ENCODE measurements at places on chromosomes 7 and 10. TPM values are rescaled to one million over a fixed set of nuclear protein-coding genes. Genes with fewer than 3 reads are reported as not detected.

GRCh38 chr7:115889669-115889984 lies 140.9 kb downstream of the TFEC start:
- H3K36me3 ChIP-seq: no peaks in the 10 kb centered on the region
- no peak overlapping the region for H3K4me3 ChIP-seq
- H3K4me1 ChIP-seq: no peaks in the 10 kb centered on the region
- H3K27ac ChIP-seq: no peak overlapping the region
- no peak for DNase-seq

- no peak for DNase-seq
- H3K27me3 ChIP-seq: no peaks in the 10 kb centered on the region
- no peaks in the 10 kb centered on the region for H3K36me3 ChIP-seq
- no peak overlapping the region for H3K27ac ChIP-seq
- no peaks in the 10 kb centered on the region for H3K4me1 ChIP-seq
These were observed 1321.5 kb downstream of the XPNPEP1 start for GRCh38 chr10:108601851-108602250.

GRCh38 chr7:74061840-74062539 lies 21.6 kb upstream of the LIMK1 start:
- peaks cover 3% of the 10 kb centered on the region for H3K27me3 ChIP-seq
- peak; percentile 93 for DNase-seq
- no peaks in the 10 kb centered on the region for H3K36me3 ChIP-seq
- peak overlapping the region; percentile 68 for H3K27ac ChIP-seq
- peaks cover 4% of the 10 kb centered on the region for H3K4me1 ChIP-seq
- no peak overlapping the region for H3K4me3 ChIP-seq

GRCh38 chr10:47253651-47254375 lies 46.2 kb upstream of the GDF10 start:
- DNase-seq: no peak
- no peaks in the 10 kb centered on the region for H3K27me3 ChIP-seq
- no peak overlapping the region for H3K27ac ChIP-seq
- no peaks in the 10 kb centered on the region for H3K4me1 ChIP-seq
- H3K4me3 ChIP-seq: no peak overlapping the region

DNA sequence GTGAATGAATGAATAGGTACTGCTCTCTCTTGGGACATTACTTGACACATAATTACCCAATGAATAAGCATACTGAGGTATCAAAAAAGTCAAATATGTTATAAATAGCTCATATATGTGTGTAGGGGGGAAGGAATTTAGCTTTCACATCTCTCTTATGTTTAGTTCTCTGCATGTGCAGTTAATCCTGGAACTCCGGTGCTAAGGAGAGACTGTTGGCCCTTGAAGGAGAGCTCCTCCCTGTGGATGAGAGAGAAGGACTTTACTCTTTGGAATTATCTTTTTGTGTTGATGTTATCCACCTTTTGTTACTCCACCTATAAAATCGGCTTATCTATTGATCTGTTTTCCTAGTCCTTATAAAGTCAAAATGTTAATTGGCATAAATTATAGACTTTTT lies 1.2 kb downstream of the CFTR start:
- H3K4me3 ChIP-seq: no peak overlapping the region
- peaks cover 32% of the 10 kb centered on the region for H3K27me3 ChIP-seq
- no peak for DNase-seq
- no peak overlapping the region for H3K27ac ChIP-seq
- no peaks in the 10 kb centered on the region for H3K36me3 ChIP-seq
- no peaks in the 10 kb centered on the region for H3K4me1 ChIP-seq

DNA sequence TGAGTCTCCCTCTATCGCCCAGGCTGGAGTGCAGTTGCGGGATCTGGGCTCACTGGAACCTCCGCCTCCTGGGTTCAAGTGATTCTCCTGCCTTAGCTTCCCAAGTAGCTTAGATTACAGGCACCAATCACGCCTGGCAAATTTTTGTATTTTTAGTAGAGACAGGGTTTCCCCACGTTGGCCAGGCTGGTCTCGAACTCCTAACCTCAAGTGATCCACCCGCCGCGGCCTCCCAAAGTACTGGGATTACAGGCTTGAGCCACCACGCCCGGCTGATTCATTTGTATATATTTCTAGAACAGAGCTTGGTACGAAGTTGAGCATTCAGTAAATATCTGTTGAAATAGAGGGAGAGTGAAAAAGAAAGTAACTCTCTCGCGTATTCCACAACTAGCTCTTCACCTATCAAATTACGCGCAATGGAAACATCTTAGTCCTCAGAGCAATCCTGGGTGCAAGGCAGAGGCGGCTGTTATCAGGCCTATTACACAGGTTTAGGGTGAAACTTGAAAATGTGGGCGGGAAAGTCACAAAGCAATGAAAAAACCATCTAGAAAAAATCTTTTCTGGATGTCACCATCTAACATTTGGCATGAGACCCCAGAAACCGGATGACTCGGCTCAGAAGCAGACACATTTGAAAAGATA lies 707 bp upstream of the GHITM start:
- H3K27ac ChIP-seq: peak overlapping the region; percentile 64
- H3K4me3 ChIP-seq: peak overlapping the region; percentile 68
- H3K4me1 ChIP-seq: peaks cover 12% of the 10 kb centered on the region
- no peak for DNase-seq
- H3K27me3 ChIP-seq: no peaks in the 10 kb centered on the region

DNA sequence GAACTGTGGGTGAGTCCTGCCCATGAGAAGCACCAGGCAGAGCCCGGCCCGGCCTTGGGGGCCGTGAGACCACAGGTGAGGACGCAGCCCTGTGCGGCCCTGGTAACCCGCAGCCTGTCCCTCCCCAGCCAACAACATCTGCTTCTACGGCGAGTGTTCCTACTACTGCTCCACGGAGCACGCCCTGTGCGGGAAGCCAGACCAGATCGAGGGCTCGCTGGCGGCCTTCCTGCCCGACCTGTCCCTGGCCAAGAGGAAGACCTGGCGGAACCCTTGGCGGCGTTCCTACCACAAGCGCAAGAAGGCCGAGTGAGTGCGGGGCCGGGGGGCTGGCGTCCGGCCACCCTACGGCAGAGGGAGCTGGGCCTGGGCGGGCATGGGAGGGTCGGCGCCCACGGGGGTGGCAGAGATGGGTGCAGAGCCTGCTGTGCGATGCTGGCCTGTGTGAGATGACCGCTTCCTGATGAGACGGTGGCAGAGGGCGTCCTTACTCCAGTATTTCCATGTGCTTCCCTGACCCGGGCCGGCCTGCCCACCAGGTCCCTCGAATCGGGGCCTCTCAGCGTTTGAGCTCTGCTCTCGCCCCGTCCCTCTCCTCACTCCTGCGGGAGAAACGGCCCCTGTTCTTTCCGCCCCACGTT lies 34.1 kb upstream of the FOXL3 start:
- peaks cover 13% of the 10 kb centered on the region for H3K36me3 ChIP-seq
- no peak overlapping the region for H3K27ac ChIP-seq
- H3K4me3 ChIP-seq: no peak overlapping the region
- no peak for DNase-seq

- no peaks in the 10 kb centered on the region for H3K27me3 ChIP-seq
- peak overlapping the region; percentile 85 for H3K27ac ChIP-seq
- peak; percentile 79 for DNase-seq
- no peaks in the 10 kb centered on the region for H3K36me3 ChIP-seq
- H3K4me3 ChIP-seq: peak overlapping the region; percentile 87
These were observed 30.7 kb upstream of the EPC1 start for GRCh38 chr10:32377458-32378259.

GRCh38 chr7:66250711-66251110 lies 45.6 kb downstream of the TPST1 start:
- no peaks in the 10 kb centered on the region for H3K36me3 ChIP-seq
- H3K4me1 ChIP-seq: peaks cover 6% of the 10 kb centered on the region
- peak; percentile 77 for DNase-seq
- peak overlapping the region; percentile 62 for H3K27ac ChIP-seq
- H3K4me3 ChIP-seq: no peak overlapping the region
- no peaks in the 10 kb centered on the region for H3K27me3 ChIP-seq

GRCh38 chr7:158415316-158415715 lies 172.3 kb downstream of the PTPRN2 start:
- H3K27ac ChIP-seq: no peak overlapping the region
- H3K36me3 ChIP-seq: no peaks in the 10 kb centered on the region
- H3K4me3 ChIP-seq: no peak overlapping the region
- H3K4me1 ChIP-seq: no peaks in the 10 kb centered on the region
- no peak for DNase-seq
- H3K27me3 ChIP-seq: no peaks in the 10 kb centered on the region

DNA sequence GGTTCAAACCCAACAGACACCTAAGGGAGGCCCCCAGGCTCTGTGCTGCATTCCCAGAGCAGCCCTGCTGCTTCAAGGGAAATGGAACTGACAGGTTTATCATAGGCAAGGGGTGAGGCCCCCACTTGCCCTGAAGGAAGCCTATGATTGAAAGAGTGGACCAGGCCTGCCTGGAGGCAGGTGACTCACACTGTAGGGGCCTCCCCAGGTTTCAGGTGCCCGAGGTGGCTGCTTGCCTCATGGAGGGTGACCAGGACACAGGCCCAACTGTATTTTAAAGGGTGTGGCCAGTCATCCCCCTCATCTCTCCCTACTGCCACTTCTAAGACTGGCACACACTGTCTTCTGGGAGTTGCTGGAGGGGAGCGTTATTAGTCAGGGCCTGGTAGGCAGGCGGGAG lies 85.4 kb downstream of the ATXN7L1 start:
- no peaks in the 10 kb centered on the region for H3K27me3 ChIP-seq
- DNase-seq: no peak
- H3K4me3 ChIP-seq: no peak overlapping the region
- no peaks in the 10 kb centered on the region for H3K36me3 ChIP-seq
- H3K4me1 ChIP-seq: peaks cover 8% of the 10 kb centered on the region

- no peak overlapping the region for H3K27ac ChIP-seq
- H3K4me1 ChIP-seq: no peaks in the 10 kb centered on the region
- H3K36me3 ChIP-seq: no peaks in the 10 kb centered on the region
- peaks cover 4% of the 10 kb centered on the region for H3K27me3 ChIP-seq
- no peak for DNase-seq
- H3K4me3 ChIP-seq: no peak overlapping the region
These were observed 9.5 kb downstream of the SLC18A2 start for GRCh38 chr10:117250411-117250810.

DNA sequence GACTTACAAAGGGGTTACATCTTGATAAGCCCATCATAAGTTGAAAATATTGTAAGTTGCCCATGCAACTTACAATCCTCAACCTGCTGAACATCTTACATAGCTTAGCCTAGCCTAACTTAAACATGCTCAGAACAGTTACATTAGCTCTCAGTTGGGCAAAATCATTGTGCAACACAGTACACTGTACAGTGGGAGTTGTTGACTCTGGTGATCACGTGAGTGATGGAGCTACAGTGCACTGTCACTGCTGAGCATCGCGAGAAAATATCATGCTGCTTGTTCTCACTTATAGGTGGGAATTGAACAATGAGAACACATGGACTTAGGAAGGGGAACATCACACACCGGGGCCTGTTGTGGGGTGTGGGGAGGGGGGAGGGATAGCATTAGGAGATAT lies 214.9 kb upstream of the ZMIZ1 start:
- H3K27me3 ChIP-seq: no peaks in the 10 kb centered on the region
- no peak overlapping the region for H3K27ac ChIP-seq
- H3K36me3 ChIP-seq: no peaks in the 10 kb centered on the region
- no peak for DNase-seq
- no peak overlapping the region for H3K4me3 ChIP-seq
- H3K4me1 ChIP-seq: no peaks in the 10 kb centered on the region

Gene RHOBTB1
- total RNA-seq: 31.3 TPM

Gene TMEM229A
- total RNA-seq: not detected

Gene ZDHHC16
- total RNA-seq: 52.0 TPM

Gene FAM3C
- total RNA-seq: 54.5 TPM

Gene FBXL13
- total RNA-seq: 4.6 TPM

Gene BAIAP2L1
- total RNA-seq: 1.1 TPM

Gene PPA1
- total RNA-seq: 140 TPM

Gene OR2A42
- total RNA-seq: not detected

Gene NPC1L1
- total RNA-seq: not detected
